Activated naive CD8-positive, alpha-beta T cell treated with anti-CD3 and anti-CD28 coated beads, Interleukin-2, amount 50 U/mL, for 24 hours (primary cell): ENCODE measurements at places on chromosomes 16 and 17.
A peak's percentile ranks its signal among the peaks of the same experiment; 100 is the strongest.

- H3K4me1 ChIP-seq = peaks cover 50% of the 10 kb centered on the region
- peak within 1 kb of the TSS; percentile 98 for H3K4me3 ChIP-seq
- peak; percentile 96 for DNase-seq
- peaks cover 62% of the 10 kb centered on the region for H3K36me3 ChIP-seq
- peaks cover 3% of the 10 kb centered on the region for H3K27me3 ChIP-seq
- H3K27ac ChIP-seq = peak within 1 kb of the TSS; percentile 99
Measured at GRCh38 chr17:81859906-81860755, at the start of gene P4HB. TSS of gene P4HB (minus strand) at chr17:81860535. CDS start at chr17:81860471, 64 bp downstream.

DNA sequence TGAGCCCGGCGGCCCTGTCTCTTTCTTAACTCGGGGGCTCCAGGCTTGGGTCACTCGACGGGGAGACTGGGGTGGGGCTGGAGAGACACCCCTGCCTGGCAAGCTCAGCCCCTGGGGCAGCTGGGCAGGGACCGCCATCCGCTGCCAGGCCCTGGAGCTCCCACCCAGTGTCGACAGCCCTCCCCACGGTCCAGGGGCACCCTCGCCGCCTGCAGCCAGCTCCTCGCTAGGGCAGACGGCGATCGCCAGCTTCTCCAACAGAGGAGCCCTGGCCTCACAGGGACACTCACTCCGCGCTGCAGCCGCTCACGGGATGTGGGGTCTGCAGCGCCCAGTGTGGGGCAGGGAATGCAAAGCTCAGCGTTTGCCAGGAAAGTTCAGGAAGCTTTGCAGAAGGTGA is 16.0 kb upstream of the APRT start:
- H3K27ac ChIP-seq = no peak overlapping the region
- no peak for DNase-seq
- no peaks in the 10 kb centered on the region for H3K27me3 ChIP-seq
- no peak overlapping the region for H3K4me3 ChIP-seq

DNA sequence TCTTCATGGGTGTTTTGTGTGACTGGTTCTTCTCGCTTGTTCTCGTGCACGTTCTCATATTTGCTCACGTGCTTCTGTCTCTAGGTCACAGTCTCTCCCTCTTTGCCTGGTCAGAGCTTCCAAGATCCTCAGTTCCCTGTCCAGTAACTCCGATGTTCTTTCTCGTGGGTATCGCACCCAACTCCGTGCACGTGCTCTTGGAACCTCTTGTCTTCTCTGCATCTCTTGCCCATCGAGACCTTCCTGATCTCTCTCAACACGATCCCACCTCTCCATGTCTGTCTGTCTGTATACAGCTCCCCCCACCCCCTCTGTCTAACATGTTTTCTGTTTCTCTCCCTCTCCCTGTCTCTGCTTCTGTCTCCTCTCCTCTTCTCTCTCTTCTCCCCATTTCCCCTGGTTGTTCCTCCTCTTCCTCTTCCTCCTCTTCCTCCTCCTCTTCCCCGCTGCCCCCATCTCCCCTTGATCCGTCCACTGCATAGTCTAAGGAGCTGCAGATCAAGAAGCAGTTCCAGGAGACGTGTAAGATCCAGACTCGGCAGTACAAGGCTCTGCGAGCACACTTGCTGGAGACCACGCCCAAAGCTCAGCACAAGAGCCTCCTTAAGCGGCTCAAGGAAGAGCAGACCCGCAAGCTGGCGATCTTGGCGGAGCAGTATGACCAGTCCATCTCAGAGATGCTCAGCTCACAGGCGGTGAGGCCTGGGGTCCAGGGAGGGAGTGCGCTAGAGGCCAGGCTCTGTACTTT is 6.1 kb downstream of the HIRIP3 start:
- peaks cover 22% of the 10 kb centered on the region for H3K36me3 ChIP-seq
- peaks cover 5% of the 10 kb centered on the region for H3K4me1 ChIP-seq
- H3K27me3 ChIP-seq = no peaks in the 10 kb centered on the region
- H3K4me3 ChIP-seq = no peak overlapping the region

- H3K4me1 ChIP-seq = peaks cover 22% of the 10 kb centered on the region
- H3K4me3 ChIP-seq = peak overlapping the region; percentile 64
- no peak overlapping the region for H3K27ac ChIP-seq
- peaks cover 46% of the 10 kb centered on the region for H3K27me3 ChIP-seq
- H3K36me3 ChIP-seq = no peaks in the 10 kb centered on the region
- peak; percentile 8 for DNase-seq
Measured at GRCh38 chr17:56679115-56679776, 85.7 kb downstream of the NOG start.

DNA sequence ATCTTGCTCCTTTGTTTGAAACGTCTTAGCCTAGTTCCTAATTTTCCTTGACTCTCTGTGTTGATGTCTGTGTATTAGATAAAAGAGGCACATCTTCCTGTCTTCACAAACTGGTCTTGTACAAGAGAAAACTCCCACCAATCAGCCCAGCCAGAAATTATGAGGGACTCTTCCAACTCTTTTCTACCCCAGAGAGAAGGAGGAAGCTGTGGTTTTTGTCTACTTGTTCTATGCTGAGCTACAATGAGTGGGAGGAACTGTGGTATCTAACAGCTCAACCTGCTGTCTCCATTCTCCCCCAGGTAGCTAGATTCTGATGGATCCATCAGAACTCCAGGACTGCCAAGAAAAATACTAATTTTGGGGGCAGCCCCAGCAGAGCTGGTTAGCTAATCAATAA is 392.5 kb downstream of the HS3ST3B1 start:
- no peaks in the 10 kb centered on the region for H3K27me3 ChIP-seq
- DNase-seq = no peak
- H3K27ac ChIP-seq = no peak overlapping the region
- H3K36me3 ChIP-seq = no peaks in the 10 kb centered on the region
